ENCODE measurements at places on chromosomes 12 and 14.

GRCh38 chr12:116698116-116698515 is 39.8 kb downstream of the SPRING1 start:
- DNase-seq, result no peak

DNA sequence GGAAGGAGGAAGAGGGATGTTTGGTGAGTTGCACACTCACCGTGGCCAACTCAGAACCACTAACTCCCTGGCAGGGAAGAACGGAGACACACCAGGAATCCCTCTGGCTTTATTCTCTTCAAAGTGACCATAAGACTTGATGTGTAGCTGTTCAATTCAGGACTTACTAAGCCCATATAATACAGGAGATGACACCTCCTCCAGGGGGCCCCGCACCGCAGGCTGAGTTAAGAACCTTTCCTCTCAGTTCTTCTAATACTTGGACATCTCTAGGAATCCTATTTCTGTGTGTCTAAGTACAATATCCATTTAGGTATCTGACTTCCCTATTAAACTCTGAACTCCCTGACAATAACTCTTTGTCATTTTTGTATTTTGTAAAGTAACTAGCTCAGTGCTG is 49.5 kb downstream of the DCAF4 start:
- no peak for DNase-seq

DNA sequence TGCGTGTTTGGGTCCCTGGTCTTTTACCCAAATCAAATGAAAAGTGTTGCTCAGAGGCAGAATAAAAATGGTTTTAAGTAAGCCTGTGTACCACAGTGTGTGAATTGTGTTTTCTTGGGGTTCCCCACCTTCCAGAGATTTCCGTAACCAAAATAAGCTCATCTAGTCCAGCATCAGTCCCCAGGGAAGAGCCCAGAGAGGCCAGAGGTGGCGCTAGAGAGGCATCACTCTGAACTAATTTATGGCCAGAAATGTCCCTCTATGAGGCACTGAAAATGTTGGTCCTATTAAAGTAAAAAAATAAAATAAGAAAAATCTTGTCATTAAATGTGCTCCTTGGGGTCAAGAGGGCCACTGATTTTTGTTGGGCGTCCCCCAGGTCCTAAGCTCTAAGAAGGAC is 24.9 kb upstream of the PRKAB1 start:
- DNase-seq, result no peak

DNA sequence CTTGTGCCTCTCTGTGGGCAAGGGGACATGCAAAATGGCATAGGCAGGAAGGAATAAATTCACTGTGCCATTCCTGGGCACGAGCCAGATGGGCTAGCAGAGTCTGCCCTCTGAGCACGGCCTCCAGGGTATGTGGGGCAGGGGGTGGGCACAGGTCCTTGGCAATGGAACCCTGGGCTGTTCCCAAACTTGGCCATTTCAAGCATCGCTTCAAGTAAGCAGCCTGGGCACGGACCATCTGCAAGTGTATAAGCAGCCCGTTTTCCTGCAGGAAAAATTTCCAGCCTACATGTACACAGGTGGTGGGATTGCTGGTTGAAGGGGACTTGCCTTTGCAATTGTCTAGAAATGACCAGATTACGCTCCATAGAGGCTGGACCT is 40.3 kb downstream of the CCDC85C start:
- no peak for DNase-seq

DNA sequence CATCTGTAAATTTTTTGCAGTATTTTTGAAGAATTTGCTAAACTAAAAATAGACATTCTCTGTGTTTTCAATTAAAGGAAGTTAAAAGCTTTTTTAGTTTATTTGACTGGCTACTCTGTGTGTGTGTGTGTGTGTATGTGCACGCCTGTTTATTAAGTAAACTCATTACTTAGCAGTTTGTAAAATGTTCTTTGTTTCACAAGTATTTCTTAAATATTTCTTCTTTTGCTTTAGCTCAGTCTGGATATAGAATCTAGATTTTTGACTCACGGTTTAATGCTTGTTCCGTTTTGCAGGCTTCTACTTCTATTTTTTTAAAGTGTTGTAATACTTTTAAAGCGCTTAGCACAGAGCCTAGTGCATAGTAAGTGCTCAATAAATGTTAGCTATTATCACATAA is 46.5 kb upstream of the KCNMB4 start:
- DNase-seq, result no peak

DNA sequence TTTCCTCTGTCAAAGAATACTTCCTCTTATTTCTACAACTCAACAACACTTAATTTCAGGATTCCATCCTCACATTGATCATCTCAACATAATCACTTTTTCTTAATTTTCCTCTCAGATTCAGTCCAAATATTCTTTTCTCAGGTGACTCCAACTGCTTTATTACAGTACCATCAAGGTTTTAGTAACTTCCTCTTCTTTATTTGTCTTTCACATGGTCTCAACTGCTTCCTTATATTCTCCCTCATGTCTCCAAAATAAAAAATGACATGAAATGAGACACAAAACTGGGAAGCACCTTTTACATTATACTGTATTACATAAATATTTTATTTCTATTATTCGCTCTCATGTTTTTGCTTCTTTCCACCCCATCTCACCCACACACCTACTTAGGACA is 55.5 kb downstream of the PPP2R5E start:
- no peak for DNase-seq

DNA sequence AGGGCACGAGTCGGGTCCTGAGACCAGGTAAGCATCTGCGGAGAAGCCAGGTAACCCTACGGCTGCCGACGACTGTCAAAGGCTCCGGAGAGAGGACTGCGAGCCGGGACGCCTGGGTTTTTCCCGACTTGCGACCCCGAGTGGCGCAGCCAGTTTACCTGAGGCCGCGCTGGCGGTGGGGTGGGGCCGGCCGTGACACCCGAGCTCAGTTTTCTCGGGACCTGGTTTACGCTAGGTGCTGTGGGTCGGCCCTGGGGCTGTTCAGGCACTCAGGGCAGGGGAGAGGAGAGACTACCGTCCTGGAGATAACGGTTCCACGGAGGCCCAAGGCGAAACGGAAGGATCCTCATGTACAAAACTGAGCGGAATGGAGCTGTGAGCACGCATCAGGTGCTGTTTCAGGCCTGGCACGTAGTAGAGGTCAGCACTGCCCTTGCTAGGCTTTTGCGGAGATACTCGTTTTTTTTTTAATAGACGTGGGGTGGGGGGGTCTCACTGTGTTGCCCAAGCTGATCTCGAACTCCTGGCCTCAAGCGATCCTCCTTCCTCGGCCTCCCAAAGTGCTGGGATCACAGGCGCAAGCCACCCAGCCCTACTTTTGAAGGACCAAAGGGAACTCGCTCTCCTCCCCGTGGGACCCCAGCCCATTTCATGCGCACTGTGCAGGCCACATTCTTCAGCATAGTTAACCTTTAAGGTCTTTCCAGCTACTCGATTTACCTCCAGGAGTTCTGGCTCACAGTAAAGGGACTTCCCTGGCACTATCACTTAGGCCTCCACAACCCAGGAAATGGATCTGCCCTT is 471 bp downstream of the MTRFR start:
- DNase-seq, result no peak

GRCh38 chr14:101788016-101788635 is 26.6 kb downstream of the PPP2R5C start:
- no peak for DNase-seq

DNA sequence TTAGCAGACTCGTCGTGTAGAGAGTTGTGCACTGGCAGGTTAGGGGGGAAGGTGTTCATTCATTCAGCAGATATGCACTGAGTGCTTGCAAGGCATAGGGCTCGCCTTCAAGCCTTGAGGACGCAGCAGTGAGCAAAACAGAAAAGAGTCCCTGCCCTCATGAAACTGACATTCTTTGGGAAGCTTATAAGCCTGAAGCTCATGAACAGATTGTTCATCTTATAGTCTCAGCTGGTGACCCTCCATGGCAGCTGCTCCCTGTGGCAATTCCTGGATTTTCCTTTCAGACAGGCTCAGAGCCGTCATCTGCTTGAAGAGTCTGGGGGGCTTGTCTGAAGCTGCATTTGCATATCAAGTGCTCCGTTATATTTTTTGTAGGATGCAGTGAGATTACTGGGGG is 148.4 kb downstream of the PRKCH start:
- no peak for DNase-seq

DNA sequence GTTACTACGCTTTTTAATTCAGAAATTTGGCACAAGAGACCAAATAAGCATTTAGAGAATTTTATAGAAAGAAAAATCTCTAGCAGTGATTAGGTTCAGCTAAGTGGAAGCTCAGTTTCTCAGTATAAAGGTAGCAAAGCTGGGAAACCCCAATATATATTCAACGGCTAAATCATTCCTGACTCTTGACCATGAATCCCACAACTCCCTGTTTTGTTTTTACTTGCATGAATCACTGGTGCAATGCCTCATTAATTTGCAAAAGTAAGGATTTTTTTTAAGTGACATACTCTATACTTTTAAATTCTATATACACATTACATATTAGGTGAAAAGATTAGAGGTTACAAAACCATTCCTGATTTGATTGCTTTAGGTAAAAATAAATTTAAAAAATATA is 74.3 kb upstream of the PLEKHG7 start:
- DNase-seq, result no peak

- DNase-seq, result no peak
Measured at GRCh38 chr12:51726931-51727330, 121.6 kb downstream of the FIGNL2 start.

GRCh38 chr12:111699-112493 is 45.3 kb downstream of the IQSEC3 start:
- DNase-seq, result peak; percentile 38

DNA sequence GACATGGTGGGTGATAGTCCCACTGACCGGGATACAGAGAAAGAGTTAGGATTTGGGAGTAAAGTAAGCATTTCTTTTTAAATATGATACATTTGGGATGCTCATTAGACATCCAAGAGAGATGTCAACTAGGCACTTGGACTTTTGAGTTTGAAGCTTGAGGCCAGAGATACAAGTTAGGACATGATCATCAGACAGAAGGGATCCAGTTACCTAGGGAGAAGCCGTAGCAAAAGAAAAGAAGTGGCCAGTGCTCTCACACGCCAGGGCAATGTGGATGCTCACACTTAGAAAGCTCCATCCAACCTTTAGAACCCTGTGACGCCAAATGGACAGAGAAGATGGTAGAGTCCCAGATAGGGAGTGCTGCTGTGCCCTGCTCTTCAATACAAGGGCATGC is 14.0 kb upstream of the STON2 start:
- DNase-seq, result no peak

DNA sequence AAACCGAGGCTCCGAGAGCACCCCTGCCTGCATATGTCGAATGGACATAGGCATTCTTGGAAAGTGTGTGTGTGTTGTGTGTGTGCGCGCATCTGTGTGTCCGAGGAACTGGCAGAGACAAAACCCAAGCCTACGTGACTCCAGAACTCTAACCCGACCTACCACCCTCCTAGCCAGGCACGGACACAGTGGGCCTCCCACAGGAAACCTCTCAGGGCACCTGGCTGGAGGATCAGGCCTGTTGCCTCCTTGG is 556 bp upstream of the PGF start:
- DNase-seq, result no peak

GRCh38 chr14:50784683-50785456 is 46.1 kb downstream of the NIN start:
- DNase-seq, result no peak

GRCh38 chr12:119114294-119114693 is 64.4 kb upstream of the HSPB8 start:
- no peak for DNase-seq

DNA sequence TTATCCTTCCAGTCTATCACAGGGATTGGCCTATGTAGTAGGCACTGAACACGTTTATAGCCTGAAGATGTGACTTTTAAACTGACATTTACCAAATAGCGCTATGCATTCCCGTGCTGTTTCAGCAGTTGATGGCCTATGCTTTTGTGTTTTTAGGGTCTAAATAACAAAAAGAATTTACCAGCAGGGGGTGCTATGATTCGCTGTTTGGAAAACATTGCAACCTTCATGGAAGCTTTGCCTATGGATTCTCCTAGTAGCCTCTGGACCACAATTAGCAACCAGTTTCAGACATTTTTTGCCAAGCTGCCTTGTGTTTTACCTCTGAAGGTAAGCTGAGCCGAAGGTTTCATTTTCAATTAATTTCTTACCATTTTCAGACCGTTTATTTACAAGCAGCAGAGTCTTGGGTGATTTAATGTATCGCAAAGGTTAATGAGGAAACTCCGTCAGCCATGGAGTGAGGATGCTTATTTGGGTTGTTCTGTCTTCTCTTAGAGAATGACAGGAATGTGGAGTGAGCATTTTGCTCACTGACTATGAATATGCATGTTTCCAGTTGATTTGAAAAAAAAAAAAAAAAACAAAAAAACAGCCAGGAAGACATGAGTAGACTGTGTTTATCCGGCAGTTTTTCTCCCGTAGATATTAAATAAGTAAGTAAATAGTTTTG is 133.1 kb downstream of the PRIMA1 start:
- DNase-seq, result no peak

- DNase-seq, result no peak
Measured at GRCh38 chr12:76706101-76706500, 57.8 kb upstream of the ZDHHC17 start.

- DNase-seq, result no peak
Measured at GRCh38 chr12:48157889-48158370, 615 bp upstream of the ASB8 start.

DNA sequence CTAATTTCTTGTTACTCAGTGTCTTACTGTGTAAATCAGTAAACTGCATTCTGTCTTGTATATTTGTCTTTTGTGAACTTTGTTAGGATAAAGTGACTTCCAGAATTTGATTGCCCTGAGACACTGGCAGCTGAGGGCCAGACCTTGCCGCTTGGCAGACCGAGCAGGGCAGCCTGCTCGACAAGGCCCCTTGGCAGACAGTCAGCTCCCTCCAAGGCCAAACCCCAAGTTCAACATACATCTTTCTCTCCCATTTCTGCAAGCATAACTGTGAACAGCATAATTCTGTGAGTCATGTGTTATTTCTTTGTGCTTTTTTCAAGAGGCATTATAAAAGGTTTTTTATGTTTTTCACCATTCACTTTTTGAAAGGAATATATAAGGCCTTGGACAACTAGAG is 39.2 kb upstream of the BMAL2 start:
- no peak for DNase-seq

GRCh38 chr12:112843287-112843686 is 51.7 kb downstream of the RPH3A start:
- DNase-seq, result no peak

GRCh38 chr12:54160769-54161480 is 27.9 kb downstream of the SMUG1 start:
- DNase-seq, result no peak

DNA sequence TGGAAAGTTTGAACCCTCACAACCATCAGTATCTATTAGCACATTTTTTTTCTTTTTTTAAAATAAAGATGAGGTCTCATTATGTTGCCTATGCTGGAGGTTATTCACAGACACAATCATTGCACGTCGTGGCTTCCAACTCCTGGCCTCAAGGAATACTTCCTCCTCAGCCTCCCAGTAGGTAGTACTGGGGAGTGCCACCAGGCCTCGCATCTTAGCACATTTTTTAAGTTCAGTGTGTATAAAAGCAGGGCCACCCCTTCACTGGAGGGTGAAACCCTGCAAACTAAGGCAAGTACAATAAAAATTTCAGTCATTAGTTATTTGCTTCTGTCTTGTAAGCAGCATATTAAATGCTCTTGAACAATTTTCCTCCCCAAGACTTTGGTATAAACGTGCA is 114.2 kb upstream of the SINHCAF start:
- no peak for DNase-seq
